ENCODE measurements at places on chromosomes 13 and 19.
A peak's percentile ranks its signal among the peaks of the same experiment; 100 is the strongest.

DNA sequence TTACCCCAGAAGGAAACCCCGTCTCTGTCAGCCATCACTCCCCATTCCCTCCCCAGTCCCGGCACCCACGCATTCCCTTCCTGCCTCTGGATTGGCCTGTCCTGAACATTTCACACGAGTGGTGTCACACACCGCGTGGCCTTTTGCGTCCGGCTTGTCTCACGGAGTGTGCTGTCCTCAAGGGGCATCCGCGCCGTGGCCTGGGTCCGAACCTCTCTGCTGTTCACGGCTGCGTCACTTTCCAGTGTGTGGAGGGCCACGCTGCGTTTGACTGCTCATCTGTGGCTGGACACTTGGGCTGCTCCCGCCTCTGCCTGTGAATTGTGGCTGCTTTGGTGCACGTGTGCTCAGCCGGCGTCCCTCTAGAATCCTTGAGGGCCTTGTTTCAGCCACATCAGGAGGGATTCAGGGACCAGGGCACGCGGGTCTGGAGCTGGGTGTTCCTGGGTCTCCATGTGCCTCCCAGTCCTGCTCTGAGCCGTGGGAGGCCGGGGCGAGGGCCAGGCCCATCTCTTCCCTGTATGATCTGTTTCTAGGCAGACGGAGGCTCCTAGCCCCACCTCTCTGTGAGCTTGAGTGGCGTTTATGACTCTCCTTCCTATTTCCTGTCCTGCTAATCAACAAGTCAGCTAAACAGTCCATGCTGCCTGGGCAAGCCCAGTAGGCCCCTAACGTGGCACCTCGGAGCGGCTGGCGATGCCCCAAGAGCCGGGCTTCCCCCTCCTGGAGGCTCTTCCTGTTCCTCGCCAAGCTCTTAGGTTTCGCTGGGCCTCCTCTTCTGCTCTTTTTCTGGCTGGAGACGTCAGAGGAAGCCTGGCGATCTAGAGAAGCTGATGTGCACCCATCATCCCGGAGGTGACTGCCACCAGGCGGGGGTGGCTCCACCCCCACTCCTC lies 8.1 kb downstream of the STK11 start:
- no peak for DNase-seq

DNA sequence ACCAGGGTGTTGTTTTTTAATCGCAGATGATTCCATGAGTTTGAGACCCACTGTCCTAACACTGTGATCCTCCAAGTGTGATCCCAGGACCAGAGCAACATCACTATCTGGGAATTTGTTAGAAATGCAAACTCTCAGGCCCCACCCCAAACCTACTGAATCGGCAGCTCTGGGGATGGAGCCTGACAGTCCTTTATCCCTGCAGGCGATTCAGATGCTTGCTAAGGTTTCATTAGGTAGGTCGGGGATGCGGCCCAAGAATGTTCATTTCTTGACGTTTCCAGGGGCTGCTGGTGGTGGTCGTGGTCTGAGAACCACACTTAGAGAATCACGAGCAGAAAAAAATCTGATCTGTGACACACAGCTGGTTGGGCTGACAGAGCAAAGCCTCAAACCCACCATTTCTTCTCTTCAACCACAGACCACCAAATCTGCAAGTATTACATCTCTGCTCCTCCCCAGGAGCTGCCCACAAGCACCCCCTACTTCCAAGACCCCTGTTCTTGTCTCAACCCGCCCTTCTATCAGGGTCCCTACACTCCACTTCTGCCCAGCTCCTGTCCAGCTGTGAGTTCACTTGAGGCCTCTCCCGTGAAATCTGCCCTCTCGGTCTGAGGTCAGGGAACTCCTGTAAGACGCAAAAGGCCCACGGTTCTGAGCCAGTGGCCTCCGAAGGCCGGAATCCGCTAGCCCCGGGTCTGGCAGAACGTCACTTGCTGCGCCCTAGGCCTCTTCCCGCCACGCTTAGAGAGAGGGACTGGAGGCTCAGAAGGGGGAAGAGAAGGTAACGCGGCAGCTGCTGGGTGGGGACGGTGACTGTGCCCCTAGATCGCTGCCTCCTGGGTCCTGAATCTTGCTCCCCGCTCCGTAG lies 1.1 kb upstream of the FARP1 start:
- DNase-seq: no peak

GRCh38 chr13:100589178-100589725 lies 663 bp upstream of the GGACT start:
- DNase-seq: no peak

DNA sequence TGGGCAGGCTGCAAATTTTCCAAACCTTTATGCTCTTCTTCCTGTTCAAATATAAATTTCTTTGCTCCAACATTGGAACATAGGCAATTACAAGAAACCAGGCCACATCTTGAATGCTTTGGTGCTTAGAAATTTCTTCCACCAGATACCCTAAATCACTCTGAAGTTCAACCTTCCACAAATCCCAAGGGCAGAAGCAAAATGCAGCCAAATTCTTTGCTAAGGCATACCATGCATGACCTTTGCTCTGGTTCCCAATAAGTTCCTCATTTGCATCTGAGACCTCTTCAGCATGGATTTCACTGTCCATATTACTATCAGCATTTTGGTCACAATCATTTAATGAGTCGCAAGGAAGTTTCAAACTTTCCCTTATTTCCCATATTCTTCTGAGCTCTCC lies 130.9 kb downstream of the DIAPH3 start:
- no peak for DNase-seq

GRCh38 chr19:8702350-8702749 lies 3.8 kb upstream of the ACTL9 start:
- DNase-seq: peak; percentile 14
